Activated CD8-positive, alpha-beta memory T cell treated with anti-CD3 and anti-CD28 coated beads, Interleukin-2, amount 10 ng/mL, durations not matched to agents 7 days and 5 days (primary cell): ENCODE measurements at places on chromosomes 12 and 14. TPM values are rescaled to one million over a fixed set of nuclear protein-coding genes. Genes with fewer than 3 reads are reported as not detected.
A peak's percentile ranks its signal among the peaks of the same experiment; 100 is the strongest.

TAS2R19 gene
- 2.0 TPM for total RNA-seq

DPPA3 gene
- total RNA-seq = not detected

HOXC4 gene
- total RNA-seq = 1.5 TPM

OAS2 gene
- 383 TPM for total RNA-seq

MIP gene
- total RNA-seq = not detected

CLEC4D gene
- total RNA-seq = not detected

ALDH2 gene
- total RNA-seq = 0.68 TPM

DNA sequence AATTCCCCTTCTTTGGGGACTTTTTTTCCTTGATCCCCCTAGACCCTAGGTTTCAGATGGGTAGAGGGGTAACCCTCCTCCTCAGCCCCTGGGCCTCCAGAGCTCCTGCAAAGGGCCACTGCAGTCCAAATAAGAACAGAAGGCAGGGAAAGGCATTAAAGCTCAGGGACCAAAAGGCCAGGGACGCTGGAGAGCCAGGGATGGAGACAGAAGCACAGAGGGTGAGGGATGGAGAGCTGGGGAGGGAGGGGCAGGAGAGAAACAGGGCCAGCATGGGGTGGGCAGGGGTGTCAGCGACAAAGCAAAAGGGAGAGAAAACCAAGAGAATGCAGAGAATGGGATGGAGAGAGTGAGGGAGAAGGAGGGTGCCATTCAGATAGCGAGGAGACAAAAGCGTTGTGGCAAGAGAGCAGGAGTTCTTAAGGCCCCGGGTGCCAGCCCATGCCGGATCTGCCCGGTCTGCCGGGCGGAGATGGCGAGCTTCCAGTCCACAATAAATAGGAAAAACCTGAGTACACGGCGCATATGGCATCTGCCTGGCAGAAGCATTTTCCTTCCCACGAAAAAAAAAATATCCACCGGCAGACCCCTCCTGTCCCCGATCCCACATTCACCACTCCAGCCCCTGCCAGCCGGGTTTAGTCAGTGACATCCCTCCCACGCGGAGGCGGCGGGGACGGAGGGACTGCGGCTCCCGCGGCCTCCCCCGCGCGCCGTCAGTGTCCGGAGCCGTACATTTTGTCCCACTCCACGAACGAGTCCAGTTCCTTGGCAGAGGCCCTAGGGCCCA is 28.6 kb downstream of the FIGNL2 start:
- DNase-seq = no peak
- no peak overlapping the region for H3K27ac ChIP-seq
- peaks cover 12% of the 10 kb centered on the region for H3K27me3 ChIP-seq
- peak overlapping the region; percentile 57 for H3K4me3 ChIP-seq
- H3K36me3 ChIP-seq = no peaks in the 10 kb centered on the region

- H3K4me3 ChIP-seq = no peak overlapping the region
- no peaks in the 10 kb centered on the region for H3K27me3 ChIP-seq
- no peak overlapping the region for H3K27ac ChIP-seq
- DNase-seq = no peak
- H3K36me3 ChIP-seq = peaks cover 11% of the 10 kb centered on the region
- peaks cover 20% of the 10 kb centered on the region for H3K4me1 ChIP-seq
Observed at GRCh38 chr14:101790232-101790631, 28.7 kb downstream of the PPP2R5C start.

DNA sequence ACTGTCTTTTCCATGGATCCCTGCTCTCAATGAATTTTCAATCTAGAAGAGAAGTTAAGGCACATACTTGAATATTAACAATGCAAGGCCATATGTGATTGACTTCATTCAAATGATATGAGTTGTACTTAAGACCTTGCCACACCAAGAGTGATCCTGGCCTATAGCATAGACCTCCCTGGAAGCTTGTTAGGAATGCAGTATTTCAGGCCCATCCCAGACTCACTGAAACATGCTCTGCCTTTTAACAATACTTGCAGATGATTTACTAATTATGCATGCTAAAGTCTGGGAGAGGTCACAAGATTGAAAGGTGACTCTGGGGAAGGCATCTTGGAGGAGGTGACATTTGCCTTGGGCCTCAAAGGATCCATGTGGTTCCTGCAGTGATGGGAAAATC is 43.2 kb downstream of the RFX4 start:
- H3K27ac ChIP-seq = no peak overlapping the region
- H3K27me3 ChIP-seq = peaks cover 12% of the 10 kb centered on the region
- DNase-seq = no peak
- H3K36me3 ChIP-seq = no peaks in the 10 kb centered on the region
- H3K4me1 ChIP-seq = no peaks in the 10 kb centered on the region

- no peak overlapping the region for H3K4me3 ChIP-seq
- H3K36me3 ChIP-seq = no peaks in the 10 kb centered on the region
- no peak overlapping the region for H3K27ac ChIP-seq
- no peaks in the 10 kb centered on the region for H3K4me1 ChIP-seq
Observed at GRCh38 chr12:41514907-41515306, 326.8 kb downstream of the PDZRN4 start.

DNA sequence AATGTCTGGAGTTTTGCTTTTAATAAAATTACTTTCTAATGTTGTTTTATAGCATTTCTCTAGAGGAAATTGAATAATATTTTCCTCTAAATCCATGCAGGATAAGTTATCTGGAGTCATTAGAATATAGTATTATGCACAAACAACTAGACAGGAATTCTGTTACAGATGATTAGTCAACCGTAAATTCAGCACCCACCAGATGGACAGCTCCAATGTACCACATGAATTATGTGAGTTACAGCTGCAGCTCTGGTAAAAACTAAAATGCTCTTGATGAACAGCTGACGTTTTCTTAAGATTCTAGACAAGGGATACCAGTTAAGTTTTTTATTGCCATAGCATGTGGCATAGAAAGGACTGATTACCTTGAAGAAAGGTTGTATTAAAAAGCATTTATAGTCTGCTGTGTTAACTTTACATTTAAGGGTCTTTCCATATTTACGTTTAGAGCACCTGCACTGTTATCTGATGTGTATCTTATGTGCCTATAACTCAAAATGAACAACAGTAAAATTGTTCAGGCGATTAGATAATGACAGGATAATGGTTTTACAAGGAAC is 321.4 kb upstream of the LRFN5 start:
- H3K27me3 ChIP-seq = no peaks in the 10 kb centered on the region
- no peak for DNase-seq
- no peak overlapping the region for H3K4me3 ChIP-seq

GRCh38 chr14:96261053-96261452 is 5.0 kb downstream of the BDKRB1 start:
- H3K27me3 ChIP-seq = peaks cover 41% of the 10 kb centered on the region
- H3K4me3 ChIP-seq = no peak overlapping the region
- DNase-seq = no peak

DNA sequence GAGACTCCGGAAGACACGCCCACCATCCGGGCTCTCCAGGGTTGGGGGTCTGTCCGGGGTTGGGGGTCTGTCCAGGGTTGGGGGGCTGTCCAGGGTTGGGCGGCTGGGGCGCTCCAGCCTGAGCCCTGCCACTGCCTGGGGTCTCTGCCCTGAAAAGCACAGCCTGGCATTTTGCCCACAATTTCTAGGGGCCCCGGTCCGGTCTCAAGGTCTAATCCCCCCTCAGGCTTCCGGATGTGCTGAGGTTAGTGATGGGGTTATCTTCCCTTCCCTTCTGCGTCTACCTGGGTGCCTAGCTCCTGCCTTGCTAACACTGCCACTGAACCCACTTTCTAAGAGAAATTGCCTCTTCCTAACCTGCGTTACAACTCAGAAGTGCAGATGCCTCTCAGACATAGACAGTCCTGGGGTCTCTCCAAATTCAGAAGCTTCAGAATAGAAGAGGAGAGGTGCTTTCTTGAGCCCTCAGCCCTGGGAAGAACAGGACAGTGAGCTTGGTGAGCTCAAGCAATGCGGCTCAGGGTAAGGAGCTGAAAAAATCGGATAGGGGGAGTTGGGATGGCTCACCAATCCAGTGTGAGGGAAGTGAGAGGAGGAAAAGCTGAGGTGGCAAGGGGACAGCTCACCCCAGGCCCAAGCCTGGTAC is 5.7 kb downstream of the LHX5 start:
- no peak for DNase-seq
- no peak overlapping the region for H3K27ac ChIP-seq
- H3K36me3 ChIP-seq = peaks cover 2% of the 10 kb centered on the region
- no peak overlapping the region for H3K4me3 ChIP-seq
- peaks cover 14% of the 10 kb centered on the region for H3K4me1 ChIP-seq

- no peak overlapping the region for H3K4me3 ChIP-seq
- H3K27me3 ChIP-seq = peaks cover 16% of the 10 kb centered on the region
- no peaks in the 10 kb centered on the region for H3K36me3 ChIP-seq
Observed at GRCh38 chr14:90720832-90721231, 95.4 kb downstream of the TTC7B start.

GRCh38 chr12:125099409-125099782 is 34.2 kb downstream of the AACS start:
- no peak overlapping the region for H3K4me3 ChIP-seq
- no peak for DNase-seq
- H3K27me3 ChIP-seq = no peaks in the 10 kb centered on the region
- H3K27ac ChIP-seq = no peak overlapping the region

GRCh38 chr12:13635709-13636108 is 345.7 kb downstream of the GRIN2B start:
- no peaks in the 10 kb centered on the region for H3K4me1 ChIP-seq
- H3K27me3 ChIP-seq = no peaks in the 10 kb centered on the region
- no peaks in the 10 kb centered on the region for H3K36me3 ChIP-seq
- no peak overlapping the region for H3K4me3 ChIP-seq

- no peak overlapping the region for H3K4me3 ChIP-seq
- H3K4me1 ChIP-seq = peaks cover 1% of the 10 kb centered on the region
- no peak for DNase-seq
- H3K36me3 ChIP-seq = peaks cover 39% of the 10 kb centered on the region
- no peak overlapping the region for H3K27ac ChIP-seq
Observed at GRCh38 chr14:102352213-102352612, 10.5 kb downstream of the CINP start.

DNA sequence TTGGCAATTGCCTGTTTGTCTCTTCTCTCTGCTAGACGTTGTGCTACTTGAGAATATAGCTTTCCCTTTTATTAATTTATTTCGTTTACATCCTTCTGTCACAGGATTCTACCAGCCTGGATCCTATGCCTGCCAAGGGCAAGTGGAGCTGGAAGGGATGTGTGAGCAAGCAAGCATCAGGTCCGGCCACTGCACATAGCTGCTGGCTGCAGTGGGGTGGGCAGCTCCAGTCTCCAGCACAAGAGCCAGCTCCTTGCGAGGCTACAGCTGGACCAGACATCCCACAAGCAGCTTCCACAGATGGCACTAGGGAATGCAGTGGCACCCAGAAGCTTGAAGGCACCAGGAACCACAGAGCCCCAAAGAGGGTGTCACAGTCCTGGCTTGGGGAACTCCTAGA is 225.0 kb downstream of the KCNC2 start:
- no peak overlapping the region for H3K27ac ChIP-seq
- H3K36me3 ChIP-seq = no peaks in the 10 kb centered on the region
- H3K4me3 ChIP-seq = no peak overlapping the region

DNA sequence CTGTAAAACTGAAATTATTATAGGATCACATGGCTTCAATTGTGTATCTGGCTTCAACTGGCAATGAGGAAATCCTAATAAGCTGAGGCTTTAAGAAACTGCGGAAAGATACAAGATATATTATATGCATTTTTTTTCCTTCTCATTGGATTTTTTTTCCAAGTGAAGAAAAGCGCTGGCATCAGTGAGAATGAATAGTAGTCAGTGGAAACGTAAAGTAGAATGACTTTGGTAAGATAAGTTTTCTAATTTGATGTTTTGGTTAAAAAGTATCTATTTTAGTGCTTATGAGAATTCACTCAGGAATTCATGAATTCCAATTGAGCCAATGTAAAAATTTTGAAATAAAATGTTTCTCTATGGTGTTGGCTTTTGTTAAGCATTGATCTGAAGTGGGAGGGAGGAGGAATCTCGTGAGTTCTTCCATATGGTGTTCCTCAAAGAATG is 173.5 kb upstream of the FRMD6 start:
- H3K27ac ChIP-seq = no peak overlapping the region
- no peak overlapping the region for H3K4me3 ChIP-seq
- DNase-seq = no peak
- H3K27me3 ChIP-seq = peaks cover 20% of the 10 kb centered on the region

DNA sequence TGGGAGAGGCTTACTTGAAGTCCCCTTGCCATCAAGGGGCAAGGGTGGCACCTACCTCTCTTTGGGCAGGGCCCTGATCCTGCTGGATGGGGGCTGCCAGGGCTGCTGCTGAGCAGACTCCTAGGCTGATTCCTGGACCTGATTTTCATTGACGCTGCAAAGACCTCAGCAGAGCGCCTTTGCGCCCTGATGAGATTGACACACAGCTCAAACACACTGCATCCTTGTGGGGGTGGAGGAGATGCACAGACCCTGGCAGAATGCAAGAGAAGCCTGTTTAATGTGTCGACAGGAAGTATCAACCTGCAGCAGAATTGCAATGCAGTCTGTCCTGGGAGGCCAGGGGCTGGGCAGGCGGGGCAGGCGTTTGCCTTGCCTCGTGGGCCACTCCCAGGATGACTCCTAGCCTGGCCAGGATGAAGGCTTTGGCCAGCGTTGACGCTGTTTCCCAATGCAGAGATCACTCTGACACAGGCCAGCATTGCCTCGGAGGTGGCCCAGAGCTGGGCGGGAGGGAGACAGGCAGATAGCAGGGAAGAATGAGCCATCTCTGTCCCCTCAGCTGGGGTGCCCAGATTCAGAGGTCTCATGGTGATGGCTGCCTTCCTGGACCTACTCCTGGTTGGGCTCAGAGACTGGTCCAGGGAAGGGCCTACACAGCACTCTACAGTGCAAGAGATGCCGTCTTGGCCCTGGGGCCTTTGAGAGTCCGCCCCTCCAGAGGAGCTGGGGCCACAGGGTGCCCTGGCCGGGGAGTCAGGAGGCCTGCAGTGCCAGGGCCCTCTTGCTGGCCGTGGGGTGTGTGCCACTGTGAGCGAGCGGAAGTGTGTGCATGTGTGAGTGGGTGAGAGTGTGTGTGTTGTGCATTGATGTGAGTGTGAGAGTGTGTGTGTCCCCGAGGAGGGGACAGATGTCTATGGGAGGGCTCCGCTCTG is 108.3 kb downstream of the KIF26A start:
- no peak overlapping the region for H3K4me3 ChIP-seq
- H3K4me1 ChIP-seq = no peaks in the 10 kb centered on the region
- DNase-seq = no peak
- H3K36me3 ChIP-seq = no peaks in the 10 kb centered on the region
- peaks cover 2% of the 10 kb centered on the region for H3K27me3 ChIP-seq

DNA sequence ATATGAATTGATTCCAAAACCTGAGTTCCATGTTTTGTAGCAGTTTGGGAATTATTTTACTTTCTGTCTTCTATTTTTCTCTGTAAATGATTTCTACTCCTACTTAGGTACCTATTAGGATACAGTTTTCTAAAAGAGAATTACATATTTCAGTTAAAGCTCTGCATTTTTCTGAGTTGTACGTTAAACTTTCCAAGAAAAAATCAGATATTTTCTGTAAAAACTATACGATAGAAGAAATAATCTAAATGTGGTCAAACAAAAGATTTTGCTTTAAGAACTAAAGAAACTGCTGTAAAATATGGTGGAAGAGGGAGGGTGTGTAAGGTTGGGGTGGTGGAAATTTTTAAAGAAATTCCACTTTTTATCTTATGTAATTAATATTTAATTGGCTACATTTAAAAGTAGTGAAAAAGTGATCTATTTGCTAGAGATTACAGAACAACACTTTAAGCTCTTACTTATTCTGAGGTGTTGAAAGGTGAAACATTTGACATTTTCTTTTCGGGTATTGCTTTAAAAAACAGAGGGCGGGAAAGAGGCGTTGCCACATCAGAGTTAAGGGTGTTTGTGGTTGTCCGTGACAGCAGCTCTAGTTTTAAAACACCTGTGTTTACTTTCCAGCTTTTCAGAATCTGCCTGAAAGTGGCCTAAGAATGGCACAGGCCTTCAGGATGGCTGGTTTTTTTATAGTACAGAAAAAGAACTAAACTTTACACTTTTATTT is 187.3 kb downstream of the MIPOL1 start:
- H3K27ac ChIP-seq = no peak overlapping the region
- H3K27me3 ChIP-seq = no peaks in the 10 kb centered on the region
- DNase-seq = no peak
- no peaks in the 10 kb centered on the region for H3K36me3 ChIP-seq
- H3K4me3 ChIP-seq = no peak overlapping the region
- no peaks in the 10 kb centered on the region for H3K4me1 ChIP-seq
